Spinal cord (tissue), 10 donors: ENCODE measurements at places on chromosomes 7 and 10.
A peak's percentile ranks its signal among the peaks of the same experiment; 100 is the strongest.

GRCh38 chr7:81206667-81207360, 288.0 kb upstream of the SEMA3C start:
- no peak for DNase-seq

- DNase-seq = no peak
These were observed 19.4 kb downstream of the ZMIZ2 start for GRCh38 chr7:44767912-44768627.

GRCh38 chr10:132916421-132916841, 25.9 kb downstream of the CFAP46 start:
- no peak for DNase-seq

DNA sequence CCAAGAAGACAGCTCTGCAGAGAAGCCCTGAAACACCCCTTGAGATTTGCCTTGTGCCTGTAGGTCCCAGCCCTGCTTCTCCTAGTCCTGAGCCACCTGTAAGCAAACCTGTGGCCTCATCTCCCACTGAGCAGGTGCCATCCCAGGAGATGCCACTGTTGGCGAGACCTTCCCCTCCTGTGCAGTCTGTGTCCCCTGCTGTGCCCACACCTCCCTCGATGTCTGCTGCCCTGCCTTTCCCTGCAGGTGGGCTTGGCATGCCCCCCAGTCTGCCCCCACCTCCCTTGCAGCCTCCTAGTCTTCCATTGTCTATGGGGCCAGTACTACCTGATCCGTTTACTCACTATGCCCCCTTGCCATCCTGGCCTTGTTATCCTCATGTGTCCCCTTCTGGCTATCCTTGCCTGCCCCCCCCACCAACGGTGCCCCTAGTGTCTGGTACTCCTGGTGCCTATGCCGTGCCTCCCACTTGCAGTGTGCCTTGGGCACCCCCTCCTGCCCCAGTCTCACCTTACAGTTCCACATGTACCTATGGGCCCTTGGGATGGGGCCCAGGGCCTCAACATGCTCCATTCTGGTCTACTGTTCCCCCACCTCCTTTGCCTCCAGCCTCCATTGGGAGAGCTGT, 8.2 kb downstream of the PPRC1 start:
- no peak for DNase-seq

- no peak for DNase-seq
These were observed 45.3 kb downstream of the NEUROG3 start for GRCh38 chr10:69527961-69528360.

GRCh38 chr7:116985575-116985974, 32.3 kb downstream of the ST7 start:
- DNase-seq = no peak

DNA sequence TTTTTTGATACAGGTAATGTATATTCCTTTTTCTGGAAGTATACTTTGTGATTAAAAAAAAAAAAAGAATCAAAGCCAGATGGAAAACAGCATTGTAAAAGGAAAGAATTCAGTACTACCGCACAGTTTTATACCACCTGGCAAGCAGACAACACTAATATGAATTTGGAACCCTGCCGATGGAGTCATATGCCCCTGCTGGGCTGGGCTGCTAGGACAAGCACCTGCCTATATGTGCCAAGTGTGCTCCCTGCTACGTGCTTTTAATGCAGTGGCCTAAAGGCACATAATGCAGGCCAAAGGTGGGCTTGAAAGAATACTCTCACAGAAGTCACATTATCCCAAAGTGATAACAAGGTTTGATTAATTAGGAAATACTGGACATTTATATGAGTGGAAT, 29.8 kb upstream of the WAC start:
- DNase-seq = no peak

- DNase-seq = no peak
These were observed 208.1 kb downstream of the TCF7L2 start for GRCh38 chr10:113158183-113158582.

DNA sequence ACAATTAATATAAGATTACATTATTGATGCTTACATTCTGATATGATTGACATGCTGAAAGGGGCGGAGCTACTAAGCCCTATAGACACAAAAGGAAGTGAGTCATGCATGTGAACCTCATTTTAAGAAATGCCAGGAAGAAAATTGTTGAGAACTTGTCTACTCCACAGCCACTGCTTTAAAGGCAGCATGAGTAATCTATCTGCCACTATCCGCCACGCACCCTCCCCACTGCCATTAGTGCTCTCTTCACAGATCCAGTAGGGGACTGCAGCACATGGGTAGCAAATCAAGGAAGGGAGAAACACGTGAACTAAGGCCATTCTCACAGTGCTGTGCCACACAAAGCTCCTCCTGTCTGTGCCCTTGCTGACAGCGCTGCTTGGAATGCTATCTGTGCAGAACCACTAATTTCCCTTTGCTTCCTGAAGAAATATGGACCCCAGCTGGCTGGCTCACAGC, 524.8 kb downstream of the GRM8 start:
- DNase-seq = peak; percentile 12

DNA sequence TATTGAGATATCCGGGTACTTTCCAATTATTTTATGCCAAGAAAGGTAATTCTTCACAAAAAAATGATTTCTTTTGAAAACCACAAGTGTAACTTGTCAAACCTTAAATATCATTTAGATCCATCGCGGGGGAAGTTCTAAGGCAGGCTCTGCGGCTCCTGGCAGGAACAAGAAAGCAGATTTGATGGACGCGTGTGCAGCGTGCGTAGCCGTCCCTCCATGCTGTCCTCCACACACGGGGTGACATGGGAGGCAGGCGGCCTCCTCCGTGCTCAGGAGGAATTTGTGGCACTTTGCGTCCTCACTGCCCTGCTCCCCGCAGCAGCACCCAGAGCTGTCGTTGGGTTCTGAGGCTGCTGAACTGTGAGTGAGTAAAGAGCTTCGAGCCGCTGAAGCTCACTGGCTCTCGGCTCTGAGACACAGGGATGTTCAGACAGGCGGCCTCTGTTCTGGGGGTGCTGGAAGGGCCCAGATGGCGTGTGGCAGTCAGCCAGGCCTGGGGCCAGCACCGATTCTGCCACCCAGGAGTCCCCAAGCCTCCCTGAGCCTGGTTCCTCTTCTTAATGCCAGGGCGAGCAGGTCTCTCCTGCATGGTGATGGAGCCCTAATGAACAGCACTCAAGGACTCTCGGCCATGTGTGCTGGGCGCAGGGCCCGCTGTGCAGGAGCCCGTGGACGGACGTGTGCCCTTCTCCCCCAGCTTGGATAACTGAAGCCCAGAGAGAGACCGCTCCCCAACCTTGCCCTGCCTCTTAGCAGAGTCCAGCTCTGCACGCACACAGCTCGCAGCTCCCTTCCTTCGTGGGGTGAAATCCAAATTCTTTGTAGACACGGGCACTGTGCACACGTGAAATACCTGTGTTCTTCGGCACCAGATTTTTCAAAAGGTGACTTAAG, 185.4 kb upstream of the SHH start:
- DNase-seq = no peak

DNA sequence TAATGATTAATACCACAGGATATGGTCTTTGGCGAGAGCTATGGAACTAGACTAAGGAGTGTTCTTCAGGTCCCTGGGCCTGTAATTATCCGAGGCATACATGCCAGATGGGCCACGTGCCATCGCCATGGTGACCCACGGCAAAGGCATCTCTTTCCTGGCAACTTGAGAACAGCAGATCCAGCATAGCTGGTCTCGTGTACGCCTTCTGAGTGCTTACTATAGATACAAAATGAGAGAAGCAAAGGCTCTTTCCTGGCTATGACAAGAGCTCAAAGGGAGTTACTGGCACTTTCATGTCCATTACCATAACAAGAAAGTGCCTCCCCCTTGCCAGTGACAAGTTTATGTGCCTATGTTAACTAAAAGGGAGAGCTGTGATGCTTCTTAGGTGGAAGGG, 26.0 kb upstream of the GLI3 start:
- DNase-seq = peak; percentile 36

GRCh38 chr7:55142919-55143600, 124.2 kb downstream of the EGFR start:
- DNase-seq = no peak

DNA sequence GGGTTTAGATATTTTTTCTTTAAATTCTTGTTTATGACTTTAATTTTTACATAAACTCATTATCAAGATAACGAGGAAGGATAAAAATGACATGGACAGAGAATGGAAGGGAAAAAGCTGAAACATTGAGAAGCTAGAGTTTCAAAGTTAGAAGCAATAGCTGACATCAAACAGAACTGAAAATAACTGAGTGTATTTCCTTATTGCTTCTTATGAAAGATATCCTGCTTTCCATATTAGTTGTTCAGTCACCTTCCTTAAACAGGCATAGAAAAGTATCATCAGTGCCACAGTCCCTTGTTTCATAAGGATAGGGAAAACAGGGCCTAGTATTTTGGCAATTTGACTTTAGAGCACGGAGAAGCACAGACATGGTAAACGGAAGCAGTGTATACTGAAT, 460.5 kb upstream of the GHITM start:
- DNase-seq = no peak
